ENCODE measurements at places on chromosomes 5 and 9.

GRCh38 chr9:134403682-134404301 lies 77.5 kb downstream of the RXRA start:
- peak; percentile 54 for DNase-seq

DNA sequence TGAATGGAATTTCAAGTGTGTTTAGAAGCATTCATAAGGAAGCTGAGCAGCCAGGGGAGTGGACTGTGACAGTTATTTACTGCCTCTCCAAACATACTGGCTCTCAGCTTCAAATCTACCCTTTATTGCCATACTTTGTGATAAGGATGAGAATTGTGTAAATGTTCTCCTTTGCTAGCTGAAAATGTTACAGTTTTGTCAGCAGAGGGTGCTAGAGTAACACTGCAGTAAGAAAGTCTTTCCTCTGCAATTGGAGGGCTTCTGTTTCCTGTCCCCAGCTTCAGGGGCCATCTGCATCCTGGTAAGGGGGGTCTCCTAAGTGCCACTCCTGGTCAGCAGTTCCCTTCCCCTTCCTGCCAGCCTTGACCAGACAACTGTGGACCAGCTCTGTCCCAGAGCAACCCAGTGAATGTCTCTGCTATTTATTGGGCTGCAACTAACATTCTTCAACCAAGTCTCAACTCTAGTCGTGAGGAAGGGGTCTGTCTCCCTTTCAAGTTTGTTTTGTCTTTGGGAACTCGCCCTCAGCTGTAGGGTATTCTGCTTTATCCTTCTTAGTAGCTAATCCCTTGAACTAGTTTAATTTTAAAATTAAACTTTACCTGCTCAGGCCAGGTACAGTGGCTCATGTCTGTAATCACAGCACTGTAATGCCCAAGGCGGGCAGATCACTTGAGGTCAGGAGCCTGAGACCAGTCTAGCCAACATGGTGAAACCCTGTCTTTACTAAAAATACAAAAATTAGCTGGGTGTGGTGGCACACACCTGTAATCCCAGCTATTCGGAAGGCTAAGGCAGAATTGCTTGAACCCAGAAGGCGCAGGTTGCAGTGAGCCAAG lies 45.3 kb downstream of the RAPGEF6 start:
- DNase-seq, result peak; percentile 64

DNA sequence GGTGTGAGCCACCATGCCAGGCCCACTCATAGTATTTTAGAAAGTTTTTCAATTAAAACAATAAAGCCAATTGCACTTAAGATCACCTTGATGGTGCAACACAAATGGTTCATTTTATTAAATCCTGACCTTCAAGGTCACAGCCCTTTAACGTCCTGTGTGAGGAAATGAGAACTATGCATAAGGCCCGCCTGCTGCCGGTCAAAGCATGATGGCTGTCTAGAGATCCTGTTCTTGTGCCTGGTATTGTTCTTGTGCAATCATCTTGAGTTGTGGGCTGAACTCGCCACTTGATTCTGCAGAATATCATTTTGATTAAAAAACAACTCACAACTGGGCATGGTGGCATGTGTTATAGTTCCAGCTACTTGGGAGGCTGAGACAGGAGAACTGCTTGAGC lies 43.6 kb upstream of the FBXW11 start:
- DNase-seq, result no peak

DNA sequence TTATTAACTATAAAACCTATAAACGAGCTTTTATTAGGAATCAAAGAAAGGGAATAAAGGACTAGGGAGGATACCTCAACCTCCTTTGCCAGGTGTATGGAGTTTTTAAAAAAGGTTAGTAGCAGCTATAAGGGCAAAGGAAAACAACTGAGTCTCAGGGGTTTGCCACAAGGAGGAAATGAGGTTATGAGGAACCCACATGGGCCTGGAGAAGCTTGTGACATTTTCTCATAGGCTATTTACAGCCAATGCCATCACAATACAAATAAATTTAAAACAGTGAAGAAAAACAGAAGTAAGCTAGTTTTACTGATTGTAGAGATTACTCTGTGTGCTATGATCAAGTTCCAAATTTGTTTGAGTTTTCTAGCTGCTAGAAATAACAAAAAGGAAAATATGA lies 92.6 kb downstream of the CDKN2A start:
- DNase-seq, result no peak

- DNase-seq, result no peak
Observed at GRCh38 chr5:55713871-55714270, 1.7 kb upstream of the SLC38A9 start.
